Stimulated activated effector memory CD8-positive, alpha-beta T cell treated with anti-CD3 and anti-CD28 coated beads, Interleukin-12 subunit alpha, Interleukin-12 subunit beta, amount 100 ng/mL, for 72 hours (primary cell): ENCODE measurements at places on chromosomes 5 and 9.

GRCh38 chr9:89593727-89594427 is 10.9 kb upstream of the GADD45G start:
- DNase-seq, result peak; percentile 53

DNA sequence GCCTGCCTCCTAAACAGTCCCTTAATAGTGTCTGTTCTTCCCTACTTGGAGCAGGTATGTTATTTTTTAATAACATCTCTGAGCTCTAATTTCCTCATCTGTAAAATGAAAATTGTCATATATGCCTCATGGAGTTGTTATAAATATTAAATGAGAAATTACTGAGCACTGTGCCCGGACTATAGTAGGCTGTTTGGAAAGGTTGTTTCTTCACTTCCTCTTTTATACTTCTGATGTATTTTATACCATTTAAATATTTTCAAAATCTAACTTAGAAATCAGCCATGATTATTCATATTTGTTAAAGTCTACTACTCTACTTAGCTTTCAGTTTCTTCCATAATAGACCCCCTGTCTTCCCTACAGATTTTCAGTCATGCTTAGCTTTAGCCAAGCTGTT is 30.5 kb upstream of the HAPLN1 start:
- DNase-seq, result no peak

DNA sequence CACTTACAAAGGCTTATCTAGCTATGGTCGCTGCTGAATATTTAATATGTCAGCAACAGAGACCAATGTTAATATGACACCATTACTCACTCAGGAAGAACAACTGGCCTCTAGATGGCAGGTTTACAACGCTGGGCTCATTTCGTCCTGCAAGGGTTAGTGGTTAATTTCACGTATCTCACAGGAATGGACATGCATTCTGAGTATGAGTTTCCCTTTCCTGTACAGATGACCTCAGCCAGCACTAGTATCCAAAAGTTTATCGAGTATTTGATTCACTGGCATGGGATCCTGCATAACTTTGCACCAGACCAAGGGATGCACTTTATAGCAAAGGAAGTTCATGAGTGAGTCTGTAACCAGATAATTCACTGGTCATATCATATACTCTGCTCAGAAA is 8.7 kb upstream of the TRPC7 start:
- DNase-seq, result no peak

DNA sequence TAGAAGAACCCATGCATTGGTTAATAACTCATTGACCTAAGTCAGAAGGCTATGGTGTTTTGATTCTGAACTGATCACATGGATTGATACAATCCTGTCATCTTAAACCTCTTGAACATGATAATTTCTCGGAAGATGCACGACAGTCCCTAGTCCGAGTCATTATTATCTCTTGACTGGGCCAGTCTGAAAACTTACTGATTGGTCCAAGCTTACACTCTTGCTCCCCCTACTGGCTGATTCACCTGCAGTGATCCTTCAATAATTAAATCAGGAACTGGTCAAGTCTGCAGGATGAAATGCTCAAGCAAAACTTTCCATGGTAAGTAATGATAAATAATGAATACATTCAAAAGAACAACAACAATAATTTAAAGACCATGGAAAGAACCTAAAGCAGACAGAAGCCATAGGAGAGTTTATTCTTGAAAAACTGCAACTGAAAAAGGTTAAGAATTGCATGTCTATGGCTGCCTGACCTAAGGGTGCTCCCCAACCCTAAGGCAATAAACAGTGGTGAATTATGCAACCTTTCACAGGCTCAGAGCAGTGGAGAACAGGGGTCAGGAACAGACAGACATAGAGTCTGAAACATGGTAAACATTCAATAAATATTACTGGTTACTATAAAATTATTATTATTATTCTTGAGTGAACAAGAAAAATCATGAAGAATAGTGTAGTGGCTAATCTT is 79.3 kb downstream of the BRINP1 start:
- DNase-seq, result no peak

GRCh38 chr9:68552700-68553476 is 12.2 kb upstream of the TMEM252 start:
- no peak for DNase-seq

- DNase-seq, result no peak
These were observed 62.8 kb downstream of the DCP2 start for GRCh38 chr5:113039229-113039933.

- no peak for DNase-seq
These were observed 125.7 kb upstream of the FBXL17 start for GRCh38 chr5:108507631-108508030.

DNA sequence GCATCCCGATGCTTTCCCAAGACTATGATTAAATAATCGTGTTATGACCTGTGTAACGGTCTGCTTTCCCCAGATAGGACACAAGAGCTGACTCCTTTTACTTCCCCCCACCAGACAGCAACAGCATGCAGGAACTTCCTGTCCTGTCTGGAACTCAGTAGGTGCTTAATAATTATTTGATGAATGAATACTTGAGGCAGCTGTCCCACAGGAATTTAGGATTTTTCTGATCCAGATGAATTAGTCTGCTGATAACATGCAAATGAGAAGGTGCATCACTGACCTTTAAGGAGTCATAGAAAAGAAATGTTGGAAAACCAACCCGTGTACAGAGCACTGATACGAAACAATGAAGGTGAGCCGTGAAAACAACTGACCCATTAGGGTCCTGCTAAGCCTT is 12.2 kb downstream of the RNF130 start:
- DNase-seq, result no peak

DNA sequence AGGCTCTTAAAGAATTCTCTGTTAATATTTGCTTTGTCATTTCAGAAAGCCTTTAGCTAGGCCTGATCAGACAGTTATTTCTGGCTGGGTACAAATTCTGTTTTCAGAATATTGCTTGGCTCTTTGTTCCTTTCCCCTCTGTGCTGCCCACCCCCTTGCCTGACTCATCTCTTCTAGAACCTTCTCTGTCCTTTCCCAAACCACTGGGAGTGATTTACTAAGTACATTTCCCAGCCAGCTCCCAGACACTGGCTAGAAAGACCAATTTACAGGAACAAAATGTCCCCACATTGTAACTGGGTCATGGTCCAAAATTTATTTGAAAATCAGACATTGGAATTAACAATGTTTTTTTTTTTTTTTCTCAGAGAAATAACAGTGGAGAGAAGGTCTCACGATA is 133.1 kb upstream of the MAP1B start:
- DNase-seq, result no peak

DNA sequence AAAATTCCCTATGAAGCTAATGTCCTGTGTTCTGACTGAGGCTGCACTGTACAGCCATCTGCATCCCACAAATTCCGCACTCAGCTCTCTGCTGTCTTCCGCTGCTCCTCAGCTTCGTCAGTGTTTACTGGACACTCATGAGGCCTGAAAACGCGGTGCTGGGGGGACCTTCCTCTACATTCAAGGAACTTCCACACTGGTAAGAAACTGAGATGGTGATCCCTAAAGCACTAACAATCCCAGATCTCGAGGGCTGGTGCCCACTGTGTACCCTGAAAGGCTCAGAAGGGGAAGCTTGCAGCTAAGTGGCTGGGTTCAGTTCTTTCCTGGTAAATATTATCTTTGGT is 117.9 kb downstream of the NRG2 start:
- DNase-seq, result no peak

DNA sequence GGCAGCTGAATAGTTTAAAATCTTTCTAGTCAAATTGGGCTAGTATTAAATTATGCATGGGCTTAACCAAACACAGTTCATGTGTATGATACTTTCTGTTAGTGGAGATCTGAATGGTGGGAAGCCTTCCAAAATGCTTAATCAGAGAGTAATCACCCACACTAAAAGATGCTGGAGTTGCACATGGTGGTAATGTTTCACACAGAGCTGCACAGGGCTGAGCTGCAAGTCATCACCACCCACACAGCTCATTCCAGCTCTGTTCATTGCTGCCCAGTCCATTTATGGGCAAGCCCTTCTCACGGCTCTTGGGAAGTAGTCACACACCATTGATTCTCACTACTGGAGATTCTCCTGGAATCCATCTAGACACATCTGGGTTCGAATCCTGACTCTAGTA is 351.5 kb upstream of the KCNN2 start:
- no peak for DNase-seq

- no peak for DNase-seq
These were observed 144.7 kb upstream of the MPDZ start for GRCh38 chr9:13424204-13424603.

DNA sequence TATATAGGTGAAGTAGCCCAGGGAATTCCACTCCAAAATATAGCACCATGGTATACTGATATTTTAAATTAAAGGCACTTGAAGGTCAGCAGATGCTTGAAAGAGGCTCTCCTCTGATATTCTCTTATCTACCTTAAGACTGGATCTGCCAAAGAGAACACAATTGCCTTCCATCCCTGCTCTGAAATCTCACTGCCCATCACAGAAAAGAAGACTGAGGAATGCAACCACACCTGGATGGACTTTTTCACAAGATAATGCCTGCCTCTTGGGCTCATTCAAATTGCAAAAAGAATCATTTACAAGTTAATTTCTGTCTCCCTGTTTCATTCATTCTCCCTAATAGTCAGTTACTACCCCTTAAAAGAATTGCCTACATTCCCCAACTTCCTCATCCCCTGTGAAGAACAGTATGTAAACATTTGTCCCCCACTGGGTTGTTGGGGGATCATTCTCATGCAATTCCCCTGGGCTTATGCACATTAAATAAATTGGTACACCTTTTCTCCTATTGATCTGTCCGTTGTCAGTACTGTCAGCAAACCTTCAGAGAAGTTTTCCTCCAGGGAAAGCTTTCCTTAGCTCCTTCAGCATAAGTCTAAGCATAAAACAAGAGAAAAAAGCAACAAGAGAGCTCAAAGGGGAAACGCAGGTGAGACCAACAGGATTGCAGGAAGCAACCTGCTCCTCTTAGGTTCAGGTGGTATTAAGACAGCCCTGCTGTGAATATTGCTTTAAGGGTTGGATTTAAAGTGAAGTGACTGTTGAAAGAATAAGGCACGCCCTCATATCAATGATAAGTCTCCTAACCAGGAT is 171.4 kb upstream of the SLC30A5 start:
- no peak for DNase-seq

DNA sequence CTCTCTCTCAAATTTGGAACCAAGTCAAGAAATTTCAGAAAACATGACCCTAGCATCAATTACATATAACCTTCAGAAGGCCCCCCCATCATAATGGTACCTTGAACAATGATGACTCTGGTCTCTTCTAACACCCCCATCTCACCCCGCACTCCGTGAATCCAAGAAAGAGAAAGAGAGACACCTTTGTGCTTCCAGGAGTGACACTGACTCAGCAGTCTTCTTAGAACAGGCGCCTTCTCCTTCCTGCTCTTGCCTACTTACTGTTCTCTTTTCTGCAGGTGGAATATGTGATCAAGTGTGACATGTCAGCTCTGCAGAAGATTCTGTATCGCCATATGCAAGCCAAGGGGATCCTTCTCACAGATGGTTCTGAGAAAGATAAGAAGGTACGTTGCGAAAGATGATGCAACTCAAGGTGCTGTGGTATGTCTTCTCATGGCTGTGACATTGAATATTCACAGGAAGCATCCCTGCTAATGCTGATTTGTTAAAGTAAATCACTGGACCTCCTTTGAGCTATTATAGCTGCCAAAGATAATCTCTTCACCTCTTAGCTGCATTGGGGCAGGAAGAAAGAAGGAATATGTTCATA is 81.3 kb downstream of the SMARCA2 start:
- DNase-seq, result no peak

GRCh38 chr9:94923326-94924089 is 197.0 kb downstream of the AOPEP start:
- DNase-seq, result no peak

- DNase-seq, result no peak
These were observed 129.6 kb downstream of the TLE1 start for GRCh38 chr9:81559709-81560108.
